ENCODE measurements at places on chromosomes 2 and 18.

DNA sequence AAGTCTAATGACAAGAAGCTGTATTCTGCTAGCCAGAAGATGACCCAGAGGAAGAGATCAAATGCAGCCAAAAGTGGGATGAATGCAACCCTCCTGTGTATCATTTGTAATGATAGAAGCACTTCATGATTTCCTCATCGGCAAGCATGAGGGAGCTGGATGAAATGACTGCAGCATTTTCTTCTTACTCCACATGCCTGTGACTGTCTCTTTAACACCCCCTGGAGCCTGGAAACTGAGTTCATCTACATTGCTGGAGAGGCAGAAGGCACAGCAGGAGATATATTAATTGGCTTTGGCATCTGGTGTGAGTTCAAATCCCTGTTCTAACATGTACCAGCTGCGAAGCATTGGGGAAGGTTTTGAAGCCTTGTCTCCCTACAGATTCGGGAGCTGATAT lies 37.7 kb downstream of the ID2 start:
- DNase-seq = no peak

GRCh38 chr2:235614900-235615712 lies 121.3 kb downstream of the AGAP1 start:
- no peak for DNase-seq

GRCh38 chr2:212528106-212528856 lies 10.3 kb downstream of the ERBB4 start:
- no peak for DNase-seq

DNA sequence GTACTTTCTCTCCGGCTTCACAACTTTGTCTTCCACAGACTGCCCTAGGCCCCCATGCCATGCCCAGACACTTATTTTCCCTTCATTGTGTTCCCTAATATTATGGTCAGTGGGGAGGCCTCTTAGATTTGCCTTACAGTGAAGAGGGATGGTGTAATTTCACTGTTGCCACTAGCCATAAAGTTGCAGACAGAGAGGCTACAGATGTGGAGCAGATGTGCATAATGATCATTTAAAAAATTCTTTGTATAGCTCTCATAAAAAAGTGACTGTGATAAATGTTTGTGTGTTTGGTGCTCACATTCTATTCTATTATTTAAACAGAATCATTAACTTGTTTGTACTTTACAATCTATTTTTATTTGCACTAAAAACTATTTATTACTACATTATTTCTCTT lies 67.5 kb upstream of the FN1 start:
- no peak for DNase-seq
